ENCODE measurements at places on chromosomes 16 and 17. TPM values are rescaled to one million over a fixed set of nuclear protein-coding genes. Genes with fewer than 3 reads are reported as not detected.

The ENPP7 gene
- not detected for total RNA-seq

The CCL8 gene
- not detected for total RNA-seq

The SMIM36 gene
- total RNA-seq: not detected

The C17orf100 gene
- total RNA-seq: 1.9 TPM

The DNAH3 gene
- total RNA-seq: 0.05 TPM

The TIGD7 gene
- total RNA-seq: 4.7 TPM

The KRTAP2-3 gene
- total RNA-seq: not detected

The LUC7L3 gene
- total RNA-seq: 84.7 TPM

GRCh38 chr16:85445064-85445778 lies 167.9 kb upstream of the GSE1 start:
- no peak overlapping the region for H3K27ac ChIP-seq
- peaks cover 30% of the 10 kb centered on the region for H3K4me1 ChIP-seq
- DNase-seq: no peak
- H3K4me3 ChIP-seq: no peak overlapping the region
- no peaks in the 10 kb centered on the region for H3K27me3 ChIP-seq

DNA sequence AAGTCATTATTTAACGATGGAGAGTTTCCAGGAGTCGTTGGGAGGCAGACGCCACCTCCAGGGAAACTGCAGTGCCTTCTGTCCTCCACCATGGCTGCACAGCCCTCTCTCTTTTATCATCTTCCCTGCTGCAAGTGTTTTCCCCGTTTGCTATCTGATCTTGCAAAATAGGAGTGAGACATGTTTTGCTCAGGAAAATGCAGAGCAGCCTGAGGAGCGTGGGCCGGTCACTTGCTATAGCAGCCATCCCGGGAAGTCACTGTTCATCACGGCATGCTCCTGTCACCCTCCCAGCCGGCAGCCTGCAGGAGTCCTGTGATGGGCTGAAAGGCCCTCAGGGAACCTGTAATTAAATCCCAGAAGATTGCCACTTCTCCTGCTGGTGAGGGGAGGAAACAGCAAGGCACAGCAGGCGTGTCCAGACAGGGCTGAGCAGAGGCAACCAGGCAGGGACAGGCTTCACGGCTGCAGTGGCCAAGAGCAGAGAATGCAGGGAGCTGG lies 143.1 kb downstream of the GSG1L start:
- no peak overlapping the region for H3K4me3 ChIP-seq
- peak; percentile 4 for DNase-seq
- no peaks in the 10 kb centered on the region for H3K36me3 ChIP-seq
- no peak overlapping the region for H3K27ac ChIP-seq

DNA sequence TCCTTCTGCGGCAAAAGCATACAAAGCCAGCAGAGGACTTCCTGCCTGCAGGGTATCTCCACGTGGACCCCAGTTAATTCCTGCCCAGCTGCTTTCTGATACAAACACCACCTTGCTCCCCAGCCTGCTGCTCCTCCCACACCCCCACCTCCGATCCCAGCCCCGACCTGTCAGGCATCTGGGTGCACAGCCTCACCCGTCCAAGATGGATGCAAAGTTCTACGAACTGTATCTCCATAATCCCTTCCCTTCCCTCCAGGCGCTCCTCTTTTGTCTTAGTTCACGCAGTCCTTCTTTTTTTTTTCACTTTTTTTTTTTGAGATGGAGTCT lies 15.6 kb upstream of the FOXJ1 start:
- no peak for DNase-seq
- no peaks in the 10 kb centered on the region for H3K36me3 ChIP-seq
- H3K27me3 ChIP-seq: no peaks in the 10 kb centered on the region
- peaks cover 29% of the 10 kb centered on the region for H3K4me1 ChIP-seq
- no peak overlapping the region for H3K27ac ChIP-seq
- no peak overlapping the region for H3K4me3 ChIP-seq

DNA sequence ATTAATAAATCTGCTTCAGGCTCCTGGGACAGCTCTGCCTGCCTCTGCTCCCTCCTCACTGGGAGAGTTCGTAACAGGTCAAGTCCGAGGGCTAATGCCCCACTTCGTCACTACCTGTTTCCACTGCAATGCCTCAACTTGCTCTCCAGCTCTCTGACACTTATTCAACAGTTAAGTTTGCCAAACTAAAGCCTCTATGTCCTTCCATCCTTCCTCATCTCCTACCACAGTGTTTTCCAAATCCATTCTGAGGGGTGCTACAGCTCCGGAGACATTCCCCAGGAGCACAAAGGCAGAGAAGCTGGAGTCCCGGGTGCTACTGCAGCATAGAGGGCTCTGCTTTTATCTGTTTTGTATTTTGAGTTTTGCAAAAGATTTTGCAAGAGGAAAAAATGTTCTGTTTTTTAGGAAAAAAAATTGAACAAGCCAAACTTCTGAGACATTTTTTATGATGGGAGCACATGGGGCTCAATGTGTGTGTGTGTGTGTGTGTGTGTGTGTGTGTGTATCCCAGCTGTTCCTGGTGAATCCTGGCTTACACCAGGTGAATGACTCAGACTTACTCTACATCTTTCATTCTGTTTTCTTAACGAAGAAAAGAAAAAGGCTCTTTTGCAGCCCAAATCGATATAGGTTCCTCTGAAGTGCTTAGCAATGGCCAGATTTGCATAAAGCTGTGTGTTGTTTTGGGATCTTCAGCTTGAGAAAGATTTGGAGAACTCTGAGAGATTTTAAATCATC lies 46.1 kb upstream of the MYOCD start:
- peaks cover 12% of the 10 kb centered on the region for H3K27me3 ChIP-seq
- no peaks in the 10 kb centered on the region for H3K36me3 ChIP-seq
- H3K27ac ChIP-seq: no peak overlapping the region
- DNase-seq: peak; percentile 51

DNA sequence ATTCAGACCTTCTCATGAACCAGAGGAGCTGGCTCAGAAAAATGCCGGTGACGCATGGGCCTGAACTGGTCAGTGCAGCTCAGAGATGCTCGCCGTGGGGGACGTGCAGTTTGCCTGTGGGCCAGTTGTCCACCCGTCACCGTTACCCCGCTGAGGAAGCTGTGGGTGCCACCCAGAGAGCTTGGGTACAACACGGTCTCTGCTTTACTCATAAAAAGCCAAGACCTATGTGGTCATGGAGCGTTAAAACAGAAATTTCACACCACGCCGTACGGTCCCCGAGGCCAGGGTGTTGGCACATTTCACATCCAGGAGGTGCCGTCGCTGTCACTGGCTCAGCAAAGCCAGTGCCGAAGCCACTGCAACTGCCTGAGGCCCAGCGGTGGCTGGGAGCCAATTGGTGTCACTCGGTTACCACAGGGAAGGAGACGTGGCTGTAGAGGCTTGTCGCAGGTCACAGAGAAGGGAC lies 120.9 kb downstream of the METRNL start:
- H3K4me1 ChIP-seq: peaks cover 19% of the 10 kb centered on the region
- H3K36me3 ChIP-seq: no peaks in the 10 kb centered on the region
- H3K27ac ChIP-seq: no peak overlapping the region
- peak; percentile 48 for DNase-seq

GRCh38 chr17:60086818-60087591 lies 8.3 kb upstream of the HEATR6 start:
- peak; percentile 44 for DNase-seq
- H3K27ac ChIP-seq: peak overlapping the region; percentile 37
- peaks cover 5% of the 10 kb centered on the region for H3K4me1 ChIP-seq
- H3K4me3 ChIP-seq: peak overlapping the region; percentile 18
- no peaks in the 10 kb centered on the region for H3K27me3 ChIP-seq

DNA sequence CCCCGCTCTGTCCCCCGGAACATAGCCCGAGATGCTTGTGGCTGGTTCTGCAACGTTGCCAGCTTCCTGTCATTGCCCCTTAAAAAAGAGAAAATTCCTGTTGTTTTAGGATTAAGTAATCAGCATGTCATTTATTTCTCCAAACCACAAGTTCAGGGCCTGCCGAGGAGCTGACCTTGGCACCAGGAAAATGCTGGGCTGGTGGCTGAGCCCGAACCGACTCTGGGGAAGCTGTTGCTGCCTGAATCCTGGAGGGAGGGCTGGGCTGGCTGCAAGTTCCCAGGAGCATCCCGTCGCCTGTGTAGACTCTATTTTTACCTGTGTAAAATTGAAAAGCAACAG lies 130.9 kb upstream of the FOXF1 start:
- no peak for DNase-seq
- H3K27me3 ChIP-seq: no peaks in the 10 kb centered on the region
- H3K4me3 ChIP-seq: no peak overlapping the region
- no peak overlapping the region for H3K27ac ChIP-seq

GRCh38 chr17:8889458-8890210 lies 22.2 kb upstream of the PIK3R6 start:
- no peak for DNase-seq
- H3K4me1 ChIP-seq: no peaks in the 10 kb centered on the region
- H3K36me3 ChIP-seq: no peaks in the 10 kb centered on the region
- H3K27ac ChIP-seq: no peak overlapping the region
- H3K27me3 ChIP-seq: no peaks in the 10 kb centered on the region

GRCh38 chr16:64704386-64704785 lies 417.5 kb downstream of the CDH11 start:
- H3K27me3 ChIP-seq: no peaks in the 10 kb centered on the region
- no peak overlapping the region for H3K4me3 ChIP-seq
- DNase-seq: no peak
- no peaks in the 10 kb centered on the region for H3K4me1 ChIP-seq
- H3K27ac ChIP-seq: no peak overlapping the region

DNA sequence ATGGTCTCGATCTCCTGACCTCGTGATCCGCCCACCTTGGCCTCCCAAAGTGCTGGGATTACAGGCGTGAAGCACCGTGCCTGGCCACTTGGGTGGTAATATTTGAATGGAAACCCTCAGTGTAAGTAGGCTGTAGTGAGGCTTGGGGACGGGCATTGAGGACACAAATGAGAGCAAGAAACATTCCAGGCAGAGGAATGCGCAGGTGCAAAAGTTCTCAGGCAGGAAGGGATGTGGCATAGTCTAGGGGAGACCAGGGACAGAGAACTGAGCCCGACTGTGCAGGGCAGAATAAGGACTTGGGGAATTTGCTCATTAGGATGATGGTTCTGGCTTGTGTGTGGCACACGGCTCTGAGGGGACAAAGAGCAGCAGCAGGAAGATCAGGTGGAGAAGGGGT lies 54.8 kb downstream of the GRB2 start:
- H3K27me3 ChIP-seq: no peaks in the 10 kb centered on the region
- no peak overlapping the region for H3K4me3 ChIP-seq
- H3K27ac ChIP-seq: no peak overlapping the region
- H3K36me3 ChIP-seq: no peaks in the 10 kb centered on the region

- no peaks in the 10 kb centered on the region for H3K4me1 ChIP-seq
- no peak overlapping the region for H3K4me3 ChIP-seq
- no peaks in the 10 kb centered on the region for H3K36me3 ChIP-seq
- DNase-seq: peak; percentile 18
- H3K27me3 ChIP-seq: no peaks in the 10 kb centered on the region
These were observed 36.3 kb upstream of the CDH1 start for GRCh38 chr16:68700831-68701230.

DNA sequence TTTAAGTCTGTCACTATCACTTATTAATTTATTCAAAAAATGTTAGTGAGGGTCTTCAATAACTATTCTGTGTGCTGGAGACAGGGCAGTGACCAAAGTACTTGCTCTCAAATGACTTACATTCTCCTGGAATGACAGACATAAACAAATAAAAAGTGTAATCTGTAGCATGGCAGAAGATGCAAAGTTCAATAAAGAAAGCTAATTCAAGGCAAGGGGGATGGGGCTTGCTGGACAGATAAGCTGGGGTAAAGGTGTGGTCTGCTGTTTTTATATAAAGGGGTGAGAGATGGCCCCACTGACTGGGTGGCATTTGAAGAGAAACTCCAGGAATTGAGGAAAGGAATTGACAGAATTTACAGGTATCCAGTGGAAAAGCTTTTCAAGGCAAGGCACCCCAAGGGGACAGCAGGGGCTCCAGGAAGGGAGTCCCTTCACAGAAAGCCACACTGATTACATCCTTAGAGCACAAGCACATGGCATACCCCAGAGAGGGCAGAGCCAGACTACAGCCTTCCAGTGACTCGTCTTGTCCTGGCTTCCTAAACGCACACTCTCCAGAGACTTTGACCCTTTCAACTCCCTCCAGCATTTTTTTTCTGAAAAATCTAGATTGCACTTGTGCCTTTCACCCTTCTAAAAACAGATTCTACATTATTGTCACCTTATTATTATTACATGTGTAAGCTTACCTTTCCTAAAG lies 123.7 kb upstream of the HS3ST3A1 start:
- no peaks in the 10 kb centered on the region for H3K27me3 ChIP-seq
- DNase-seq: no peak
- no peak overlapping the region for H3K27ac ChIP-seq
- H3K4me3 ChIP-seq: no peak overlapping the region
- no peaks in the 10 kb centered on the region for H3K4me1 ChIP-seq
